ENCODE measurements at places on chromosomes 5 and 9. TPM values are rescaled to one million over a fixed set of nuclear protein-coding genes. Genes with fewer than 3 reads are reported as not detected.

Gene TMC1
- 0.94 TPM for total RNA-seq

Gene FBLL1
- total RNA-seq, result 37.6 TPM

Gene CAPSL
- total RNA-seq, result not detected

Gene REEP2
- total RNA-seq, result 88.3 TPM

Gene CATSPER3
- total RNA-seq, result not detected

Gene ZDHHC11B
- total RNA-seq, result 17.5 TPM

Gene TTC16
- not detected for total RNA-seq

Gene ENTPD2
- 0.63 TPM for total RNA-seq

Gene TMEM38B
- total RNA-seq, result 17.5 TPM

Gene PCDHA4
- 29.7 TPM for total RNA-seq

Gene ANKRD31
- total RNA-seq, result 0.94 TPM

Gene SEC16A
- 29.7 TPM for total RNA-seq

Gene NR6A1
- 3.4 TPM for total RNA-seq

Gene PIP5KL1
- total RNA-seq, result 3.4 TPM

Gene TMEM174
- total RNA-seq, result not detected

Gene GOLM1
- 87.0 TPM for total RNA-seq

Gene IQGAP2
- total RNA-seq, result 25.0 TPM

Gene GMCL2
- total RNA-seq, result not detected

Gene IFNA13
- not detected for total RNA-seq

Gene AQP3
- not detected for total RNA-seq

Gene IFNA21
- total RNA-seq, result not detected

Gene EIF4E1B
- total RNA-seq, result 0.31 TPM

Gene NSG2
- 497 TPM for total RNA-seq

Gene FAM174A
- total RNA-seq, result 18.5 TPM

Gene WWC1
- 77.0 TPM for total RNA-seq

Gene HAVCR1
- 0.94 TPM for total RNA-seq

Gene IL13
- total RNA-seq, result not detected

Gene UAP1L1
- 0.63 TPM for total RNA-seq

Gene ZNF484
- total RNA-seq, result 85.4 TPM

Gene HRCT1
- 0.63 TPM for total RNA-seq

Gene C5
- total RNA-seq, result 12.2 TPM

Gene C9orf57
- total RNA-seq, result not detected

Gene PDE4D
- 245 TPM for total RNA-seq

Gene FABP6
- 2.8 TPM for total RNA-seq

Gene ORM2
- not detected for total RNA-seq

Measured in parietal lobe (tissue), 2 donors.